ENCODE measurements at places on chromosomes 4 and X.

DNA sequence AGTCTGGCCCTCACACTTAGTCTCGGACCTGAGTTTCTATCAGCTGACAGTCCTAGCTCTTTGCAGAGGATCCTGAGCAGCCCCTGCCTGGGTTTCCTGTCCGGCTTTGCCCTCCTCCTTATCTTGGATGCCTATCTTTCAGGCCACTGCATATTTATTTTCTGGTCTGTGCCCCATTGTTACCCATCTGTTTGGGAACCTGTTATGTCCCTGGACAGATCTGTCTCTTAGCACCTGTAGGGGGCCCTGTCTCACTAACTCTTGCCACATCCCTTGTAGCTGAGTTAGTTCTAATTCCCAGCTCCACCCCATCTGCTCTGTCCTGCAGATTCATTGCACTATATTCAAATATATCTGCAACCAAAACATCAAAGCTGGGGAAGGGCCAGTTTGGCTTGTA, 514.9 kb upstream of the LCORL start:
- no peak for DNase-seq

DNA sequence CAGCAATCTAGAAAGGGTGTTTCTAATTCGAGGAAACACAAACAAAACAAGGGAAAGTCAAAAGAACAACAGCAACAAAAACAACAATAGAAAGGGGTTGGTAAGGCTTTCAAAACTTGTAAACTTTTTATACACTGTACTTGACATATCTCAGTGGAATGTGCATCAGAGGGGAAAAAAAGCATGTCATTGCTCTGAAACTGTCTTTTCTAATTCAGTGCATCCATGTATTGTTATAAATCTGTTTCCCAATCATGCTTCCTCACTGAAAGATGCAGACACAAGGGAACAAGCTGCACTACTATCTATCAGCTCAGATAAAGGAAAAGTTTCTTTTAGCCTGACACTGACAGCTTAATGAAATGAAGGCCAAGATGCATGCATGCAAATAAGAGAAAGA, 44.2 kb upstream of the PCDH18 start:
- no peak for DNase-seq

- no peak for DNase-seq
Observed at GRCh38 chr4:89879215-89879614, 15.4 kb upstream of the MMRN1 start.

- DNase-seq, result no peak
Observed at GRCh38 chr4:85783483-85783882, 308.5 kb downstream of the ARHGAP24 start.

DNA sequence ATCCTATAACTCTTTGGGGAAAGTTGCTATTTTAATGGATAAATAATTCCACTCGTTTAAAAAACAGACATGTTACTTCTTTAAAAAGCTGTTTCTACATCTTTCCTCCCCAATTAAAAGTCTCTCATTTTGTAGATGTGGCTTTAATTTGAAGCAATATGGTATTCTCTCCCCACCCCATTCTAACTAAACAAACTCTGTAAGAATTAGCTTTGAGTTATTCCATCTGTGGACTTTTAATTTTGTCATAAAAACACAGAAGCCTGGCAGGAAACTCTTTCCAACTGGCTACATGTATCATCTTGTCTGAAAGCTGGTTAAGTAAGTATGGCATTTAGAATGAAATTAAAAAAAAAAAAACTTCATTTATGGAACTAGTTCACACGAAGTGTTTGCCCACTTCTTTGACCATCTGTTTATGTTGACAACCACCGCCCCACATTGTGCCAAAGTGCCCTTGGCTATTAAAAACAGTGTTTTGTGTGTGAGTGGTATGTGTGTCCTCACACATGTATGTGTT, 140.3 kb downstream of the NAA11 start:
- no peak for DNase-seq

GRCh38 chr4:186651624-186652023, 72.0 kb downstream of the FAT1 start:
- no peak for DNase-seq

DNA sequence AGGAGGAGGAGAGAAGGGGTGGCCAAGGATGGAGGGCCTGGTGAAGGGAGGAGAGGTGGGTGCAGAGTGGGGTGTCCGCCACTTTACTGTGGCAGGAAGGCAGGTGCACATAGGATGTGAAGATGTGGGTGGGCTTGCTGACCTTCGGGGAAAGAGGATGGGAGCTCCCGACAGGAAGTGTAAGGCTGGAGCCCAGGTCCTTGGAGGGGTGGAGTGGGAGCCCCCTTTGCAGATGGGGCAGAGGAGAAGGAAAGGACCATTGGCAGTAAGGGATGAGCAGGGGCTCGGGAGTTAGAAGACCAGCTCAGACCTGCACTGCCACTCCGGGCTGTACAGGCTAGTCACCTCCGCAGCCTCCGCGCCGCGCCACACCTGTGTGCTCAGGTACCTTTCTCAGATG, 89.5 kb downstream of the EVC start:
- DNase-seq, result no peak

- no peak for DNase-seq
Observed at GRCh38 chrX:44989995-44990770, 117.2 kb downstream of the KDM6A start.

- no peak for DNase-seq
Observed at GRCh38 chr4:7831330-7831729, 108.3 kb downstream of the AFAP1 start.

DNA sequence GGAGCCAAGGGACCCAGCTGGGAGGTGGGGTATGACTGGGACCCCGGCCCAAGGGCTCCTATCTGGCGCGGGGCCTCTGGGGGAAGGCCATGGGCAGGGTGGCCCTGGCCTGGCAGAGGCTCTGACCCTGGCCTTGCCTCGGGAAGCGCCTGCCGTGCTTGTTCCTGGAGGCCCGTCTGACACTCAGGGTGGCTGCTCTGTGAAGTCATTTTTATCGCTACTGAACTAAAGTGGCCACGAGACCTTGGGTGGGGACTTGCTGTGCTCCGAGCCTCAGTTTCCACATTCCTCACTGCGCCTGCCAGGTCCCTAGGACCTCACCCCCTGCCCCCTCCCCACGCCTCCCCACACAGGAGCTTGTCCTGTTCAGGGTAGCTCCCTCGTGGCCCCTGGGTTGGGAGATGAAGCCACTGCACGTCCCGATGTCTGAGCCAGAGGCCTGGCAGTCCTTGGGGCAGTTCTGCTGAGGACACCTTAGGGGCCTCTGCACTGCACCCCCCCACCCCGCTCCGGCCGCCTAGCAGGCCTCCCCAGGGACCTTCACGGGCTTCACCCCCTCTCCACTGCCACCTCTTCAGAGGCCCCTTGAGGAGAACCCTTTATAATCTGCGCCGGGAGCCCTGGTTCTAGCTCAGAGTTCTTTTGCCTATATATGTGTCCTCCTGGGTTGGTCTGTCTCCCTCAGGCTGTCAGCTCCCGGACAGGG, 639 bp upstream of the SORCS2 start:
- no peak for DNase-seq

GRCh38 chr4:102862016-102862415, 6.8 kb upstream of the CISD2 start:
- no peak for DNase-seq

GRCh38 chr4:26020083-26020668, 106.2 kb downstream of the SMIM20 start:
- DNase-seq, result peak; percentile 19

DNA sequence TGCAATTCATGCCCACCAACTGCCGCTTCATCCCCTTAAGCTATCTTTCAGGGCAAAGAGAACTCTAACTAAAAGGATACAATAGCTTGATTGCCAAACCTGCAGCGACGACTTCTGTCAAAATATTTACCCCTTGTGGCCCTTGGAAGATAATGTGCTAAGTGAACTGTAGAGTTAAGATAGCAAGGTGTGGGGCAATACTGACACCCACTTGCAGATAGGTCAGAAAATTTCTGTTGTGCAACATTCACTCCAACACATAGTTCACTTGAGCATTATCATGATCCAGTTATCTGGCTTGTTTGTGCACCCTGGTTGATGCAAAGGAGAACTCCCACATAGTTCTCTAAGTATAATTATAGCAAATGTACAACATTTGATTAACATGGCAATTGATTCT, 55.6 kb downstream of the RHOXF2B start:
- no peak for DNase-seq

DNA sequence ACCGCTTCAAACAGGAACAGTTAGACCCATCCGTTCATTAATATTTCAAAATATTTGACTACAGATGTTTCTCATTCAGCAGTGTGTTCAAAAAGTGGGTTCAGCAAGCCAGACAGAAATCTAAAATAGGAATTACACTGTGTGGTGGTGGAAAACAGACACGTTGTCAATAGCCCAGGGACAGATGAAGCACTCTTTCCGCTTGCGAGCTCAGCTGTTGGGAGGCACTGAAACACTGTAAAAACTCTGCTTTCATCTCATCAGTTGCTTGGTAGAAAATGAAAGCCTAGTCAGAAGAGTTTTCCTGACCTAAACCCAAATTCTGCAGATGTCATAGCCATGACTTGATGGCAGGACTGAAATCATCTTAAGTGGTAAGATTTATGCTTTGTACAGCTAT, 38.5 kb downstream of the LRP2BP start:
- no peak for DNase-seq

- DNase-seq, result no peak
Observed at GRCh38 chr4:102355748-102356147, 10.5 kb upstream of the SLC39A8 start.

- no peak for DNase-seq
Observed at GRCh38 chrX:44529310-44529709, 13.3 kb downstream of the FUNDC1 start.

DNA sequence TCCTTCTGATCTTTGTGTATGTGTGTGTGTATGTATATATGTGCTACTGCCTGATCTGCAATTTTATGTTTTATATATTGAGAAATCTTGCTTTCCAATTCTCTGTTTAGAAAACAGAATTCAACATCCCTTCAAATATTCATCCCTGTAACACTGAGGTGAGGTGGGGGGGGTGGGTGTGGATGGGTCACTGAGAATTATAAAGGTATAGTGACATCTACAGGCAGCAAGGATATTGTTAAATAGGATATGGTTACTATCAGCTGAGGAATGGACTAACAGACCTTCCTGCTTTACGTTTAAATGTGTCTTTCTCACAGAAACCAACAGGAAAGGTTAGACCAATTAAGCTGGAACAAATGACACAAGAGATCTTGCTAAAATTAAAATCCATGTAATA, 19.0 kb upstream of the MAGEB2 start:
- DNase-seq, result no peak

GRCh38 chrX:41384051-41384705, 50.2 kb downstream of the DDX3X start:
- no peak for DNase-seq

DNA sequence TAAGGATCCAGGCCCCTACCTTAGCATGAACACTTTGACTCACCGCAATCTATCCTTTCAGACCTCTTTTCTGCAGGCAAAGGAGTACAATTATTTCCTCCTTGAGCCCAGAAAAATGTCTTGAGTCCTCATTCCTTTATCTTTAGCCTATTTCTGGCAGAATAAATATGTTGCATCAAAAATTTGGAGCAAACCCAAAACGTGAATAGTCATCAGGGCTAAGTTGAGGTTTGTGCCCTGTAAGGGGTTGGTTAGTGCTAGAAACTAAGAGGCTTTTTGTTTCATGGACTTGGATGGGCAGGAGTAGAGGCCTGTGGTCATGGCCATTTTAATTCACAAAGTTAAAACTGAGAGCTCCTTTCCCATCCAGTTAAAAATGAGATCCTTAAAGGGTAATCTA, 460.3 kb downstream of the GBA3 start:
- no peak for DNase-seq

- no peak for DNase-seq
Observed at GRCh38 chr4:36786519-36786918, 458.0 kb upstream of the NWD2 start.

DNA sequence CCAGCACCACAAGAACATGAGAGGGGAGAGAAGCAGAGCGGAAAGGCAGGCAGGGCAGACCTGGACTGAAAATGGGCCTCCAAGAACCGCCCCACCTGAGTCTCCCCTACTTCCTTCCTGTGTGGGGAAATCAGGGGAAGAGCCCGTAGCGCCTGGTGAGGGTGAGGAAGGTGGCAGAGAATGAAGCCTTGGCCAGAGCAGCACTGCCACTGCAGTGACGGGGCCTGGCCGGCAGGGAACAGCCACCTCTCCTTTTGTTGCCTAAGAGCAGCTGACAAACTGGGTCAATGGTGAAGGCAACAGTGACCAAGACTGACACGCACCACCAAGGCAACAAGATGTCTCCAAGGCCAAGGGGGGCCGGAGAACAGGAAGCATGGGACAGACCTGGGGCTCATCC, 58.4 kb upstream of the CBR4 start:
- no peak for DNase-seq

DNA sequence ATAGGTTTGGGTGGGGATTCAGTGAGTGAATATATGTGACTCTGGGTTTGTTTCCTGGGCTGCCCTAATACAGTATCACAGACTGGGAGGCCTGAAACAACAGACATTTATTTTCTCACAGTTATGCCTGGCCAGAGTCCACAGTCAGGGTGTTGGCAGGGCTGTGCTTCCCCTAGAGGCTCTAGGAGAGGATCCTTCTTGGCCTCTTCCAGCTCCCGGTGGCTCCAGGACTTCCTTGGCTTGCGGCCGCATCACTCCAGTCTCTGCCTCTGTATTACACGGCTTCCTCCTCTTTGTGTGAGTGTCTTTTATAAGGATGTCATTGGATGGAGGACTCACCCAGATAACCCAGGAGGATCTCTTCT, 5.2 kb upstream of the JAKMIP1 start:
- no peak for DNase-seq

GRCh38 chr4:153643406-153644383, 40.4 kb upstream of the TLR2 start:
- no peak for DNase-seq

DNA sequence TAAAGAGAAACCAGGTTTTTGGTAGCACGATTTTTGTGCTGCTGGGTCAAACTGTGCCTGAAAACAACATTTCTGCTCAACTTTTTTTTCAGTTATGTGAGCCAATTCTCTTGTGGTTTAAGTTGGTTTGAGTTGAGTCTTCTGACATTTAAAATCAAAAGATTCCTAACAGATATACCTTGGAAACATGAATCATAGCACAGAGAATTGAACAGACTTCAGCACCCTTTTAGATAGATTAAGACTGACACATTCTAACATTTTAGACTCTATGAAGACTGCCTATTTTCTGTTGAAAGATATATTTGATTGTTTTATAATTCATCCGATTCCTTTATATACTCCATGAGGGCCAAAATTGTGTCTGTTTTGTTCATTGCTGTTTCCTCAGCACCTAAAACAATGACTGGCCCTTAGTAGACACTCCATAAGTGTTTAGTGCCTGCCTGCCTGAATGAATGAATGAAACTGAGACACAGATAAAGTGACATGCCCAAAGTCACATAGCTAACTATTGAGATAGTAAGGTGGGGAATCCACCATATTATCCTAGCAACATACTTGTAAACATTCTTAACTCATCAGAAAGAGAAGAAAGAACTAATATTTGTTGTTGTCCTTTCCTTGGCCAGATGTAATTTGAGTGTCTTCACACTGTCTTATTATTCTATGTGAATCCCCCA, 624.0 kb downstream of the MID1IP1 start:
- no peak for DNase-seq

GRCh38 chrX:31272472-31272775, 200.6 kb upstream of the FTHL17 start:
- DNase-seq, result no peak

- no peak for DNase-seq
Observed at GRCh38 chr4:170110285-170110672, 20.5 kb upstream of the AADAT start.

GRCh38 chrX:36861601-36862000, 146.6 kb upstream of the FAM47C start:
- DNase-seq, result no peak

GRCh38 chr4:11881947-11882346, 453.3 kb upstream of the HS3ST1 start:
- DNase-seq, result no peak

- no peak for DNase-seq
Observed at GRCh38 chr4:78162821-78163220, 105.7 kb downstream of the FRAS1 start.

All from stimulated activated CD8-positive, alpha-beta memory T cell treated with anti-CD3 and anti-CD28 coated beads, Interleukin-4, amount 100 ng/mL, for 24 hours (primary cell).